CD4-positive, alpha-beta T cell treated with Interleukin-15 for 4 hours (primary cell): ENCODE measurements at places on chromosomes 16 and 17.

GRCh38 chr17:72407336-72407909 is 286.6 kb downstream of the SOX9 start:
- DNase-seq = no peak

DNA sequence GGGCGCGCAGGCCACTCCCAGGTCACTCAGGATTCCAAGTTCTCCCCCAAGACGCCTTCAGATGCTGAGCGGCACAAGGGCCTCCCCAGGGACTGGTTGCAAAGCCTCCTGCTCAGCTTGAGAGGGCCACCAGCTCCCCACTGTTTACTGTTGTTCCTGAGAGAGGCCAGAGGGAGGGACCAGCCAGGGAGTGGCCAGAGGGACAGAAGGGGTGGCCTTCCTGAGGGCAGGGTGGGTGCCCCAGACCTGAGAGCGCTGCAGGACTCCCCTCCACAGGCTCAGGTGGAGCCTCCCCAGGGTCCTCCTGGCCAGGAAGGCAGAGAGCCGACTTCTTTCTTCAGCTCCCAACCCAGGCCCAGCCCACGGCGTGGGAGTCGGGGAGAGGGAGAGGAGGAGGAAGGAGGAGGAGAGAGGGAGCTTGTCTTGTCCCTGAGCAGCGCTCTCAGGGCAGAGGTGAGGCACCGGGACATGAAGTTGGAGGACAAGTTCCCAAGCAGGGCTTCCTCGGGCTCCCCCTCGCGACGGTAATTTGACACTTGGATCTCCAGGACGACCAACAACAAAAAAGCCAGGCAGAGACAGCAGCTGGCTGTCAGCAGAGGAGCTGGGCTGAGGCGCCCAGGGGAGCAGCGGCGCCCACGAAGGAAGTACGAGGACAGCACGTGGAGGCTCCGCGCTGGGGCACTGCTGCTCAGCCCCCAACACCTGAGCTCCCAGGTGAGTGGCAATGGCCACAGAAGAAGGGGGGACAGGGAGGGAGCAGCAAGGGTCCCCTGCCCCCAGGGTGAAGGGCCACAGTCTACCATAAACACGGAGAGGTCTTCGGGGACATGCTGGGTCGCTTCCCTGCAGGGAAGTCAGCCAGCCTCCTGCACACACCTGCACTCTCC is 497 bp downstream of the SMIM5 start:
- peak; percentile 39 for DNase-seq

GRCh38 chr17:36503456-36504155 is 17.1 kb downstream of the ZNHIT3 start:
- no peak for DNase-seq

DNA sequence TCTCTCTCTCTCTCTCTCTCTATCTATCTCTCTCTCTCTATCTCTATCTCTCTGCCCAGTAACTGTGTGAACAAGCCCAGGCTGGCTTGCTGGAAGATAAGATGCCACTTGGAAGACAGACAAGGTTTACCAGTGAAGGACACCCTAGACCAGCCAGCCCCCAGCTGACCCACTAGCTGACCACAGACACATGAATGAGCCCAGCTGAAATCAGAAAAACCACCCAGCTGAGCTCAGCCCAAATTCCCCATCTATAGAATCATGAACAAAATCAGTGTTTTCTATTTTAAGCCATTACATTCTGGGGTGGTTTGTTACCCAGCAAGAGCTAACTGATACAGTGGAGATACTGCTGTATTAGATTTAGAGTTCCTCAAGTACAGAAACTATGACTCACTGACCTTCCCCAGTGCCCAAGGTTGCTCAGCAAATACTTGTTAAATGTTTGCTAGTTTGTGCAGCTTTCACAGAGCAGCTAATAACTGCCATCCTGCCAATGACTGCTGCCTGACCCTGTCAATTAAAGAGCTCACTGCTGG is 18.0 kb downstream of the EMP2 start:
- no peak for DNase-seq

- DNase-seq = no peak
Observed at GRCh38 chr16:66903544-66904427, 14.9 kb downstream of the CDH16 start.

DNA sequence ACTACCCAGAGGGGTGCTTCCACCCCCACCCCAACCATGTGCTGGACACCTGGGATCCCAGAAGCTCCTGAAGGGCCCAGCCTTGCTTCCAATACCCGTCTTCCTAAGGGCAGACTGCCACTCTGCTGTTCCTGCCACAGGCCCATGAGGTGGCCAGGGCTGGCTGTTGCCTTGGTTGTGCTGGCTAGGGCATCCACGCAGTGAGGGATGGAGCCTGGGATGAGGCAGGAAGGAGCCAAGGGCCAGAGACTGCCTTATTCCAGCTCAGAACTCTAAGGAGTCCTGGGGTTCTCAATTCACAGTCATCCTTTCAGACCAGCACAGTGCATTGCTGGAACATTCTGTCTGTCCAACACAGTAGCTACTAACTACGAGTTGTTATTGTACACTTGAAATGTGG is 37.8 kb downstream of the BCO1 start:
- DNase-seq = no peak

DNA sequence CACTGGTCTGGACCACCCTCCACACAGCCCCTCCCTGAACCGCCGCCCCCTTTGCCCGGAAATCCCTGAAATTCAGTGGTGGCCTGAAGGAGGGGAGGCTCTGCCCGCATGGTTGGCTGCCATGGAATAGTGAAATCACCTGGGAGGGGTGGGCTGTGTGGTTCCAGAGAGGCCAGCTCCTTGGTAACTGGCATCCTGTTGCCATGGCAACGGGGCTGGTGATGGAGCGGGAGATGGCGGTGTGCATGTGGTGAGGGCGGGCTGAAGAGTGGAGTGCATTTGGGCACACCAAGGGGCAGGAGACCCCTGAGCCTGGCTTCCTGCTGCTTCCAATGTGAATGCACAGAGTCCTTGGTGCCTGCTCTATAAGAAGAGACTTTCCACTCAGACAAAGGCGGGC is 2.4 kb downstream of the EFNB3 start:
- no peak for DNase-seq

DNA sequence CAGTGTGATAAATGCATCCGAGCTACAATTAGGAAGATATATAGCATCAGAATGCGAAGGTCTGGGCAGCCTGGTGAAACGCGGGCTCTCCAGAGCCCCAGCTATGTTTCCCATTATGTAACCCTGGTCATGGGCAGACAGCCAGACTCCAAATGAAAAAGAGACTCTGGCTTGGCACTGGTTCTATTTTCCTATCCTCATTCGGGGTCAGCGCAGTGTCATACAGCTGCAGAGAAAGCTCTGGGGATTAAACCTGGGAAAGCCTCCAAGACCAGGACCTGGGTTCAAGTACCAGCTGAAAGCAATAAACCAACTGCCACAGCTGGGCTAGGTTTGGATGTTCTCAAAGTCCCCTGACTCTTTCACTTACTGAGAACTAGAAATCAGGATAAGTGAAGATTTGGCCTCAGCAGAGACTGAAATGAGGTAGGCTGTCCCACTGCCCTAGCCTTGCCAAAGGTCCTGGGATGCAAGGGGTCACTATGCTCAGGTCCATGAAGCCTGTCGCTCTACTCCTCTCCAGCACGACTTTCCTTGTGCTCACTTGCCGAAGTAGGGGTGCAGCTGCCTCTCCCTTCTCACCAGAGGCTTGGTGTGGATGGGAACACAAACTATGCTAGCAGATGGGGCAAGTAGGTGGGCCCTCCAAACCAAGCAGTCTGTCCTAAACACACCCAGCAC is 123.8 kb downstream of the SMG6 start:
- DNase-seq = no peak

GRCh38 chr16:5523829-5524228 is 426.2 kb upstream of the EEF2KMT start:
- DNase-seq = no peak

- no peak for DNase-seq
Observed at GRCh38 chr17:57405491-57406072, 149.3 kb downstream of the MSI2 start.

- no peak for DNase-seq
Observed at GRCh38 chr16:85457366-85457765, 155.8 kb upstream of the GSE1 start.

GRCh38 chr17:83076938-83077337 is 2.5 kb upstream of the METRNL start:
- DNase-seq = no peak

DNA sequence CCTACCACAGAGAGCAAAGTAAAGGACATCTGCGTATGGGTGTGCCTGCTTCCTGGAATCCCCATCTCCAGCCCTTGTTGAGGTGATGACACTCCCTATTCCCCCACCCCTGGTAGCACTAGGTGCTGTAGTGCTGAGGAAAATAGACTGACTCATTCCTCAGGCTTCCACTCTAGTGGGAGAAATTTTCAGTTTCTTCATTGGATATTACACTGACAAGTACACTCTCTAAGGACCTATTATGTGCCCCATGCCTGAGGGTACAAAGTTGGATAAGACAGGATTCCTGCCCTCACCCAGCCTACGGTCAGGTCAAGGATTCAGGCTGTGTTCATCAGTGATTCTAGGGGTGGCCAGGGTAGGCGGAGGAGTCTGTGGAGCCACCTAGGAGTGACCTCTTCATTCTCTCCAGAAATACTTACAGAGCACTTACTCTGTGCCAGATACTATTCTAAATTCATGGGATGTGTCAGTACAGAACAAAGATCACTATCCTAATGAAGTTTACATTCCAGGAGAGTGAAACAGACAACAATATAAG is 4.5 kb upstream of the ZC3H7A start:
- DNase-seq = no peak

- DNase-seq = no peak
Observed at GRCh38 chr16:13401641-13402040, 500.2 kb downstream of the SHISA9 start.

GRCh38 chr16:74252329-74252728 is 44.3 kb upstream of the PSMD7 start:
- no peak for DNase-seq

DNA sequence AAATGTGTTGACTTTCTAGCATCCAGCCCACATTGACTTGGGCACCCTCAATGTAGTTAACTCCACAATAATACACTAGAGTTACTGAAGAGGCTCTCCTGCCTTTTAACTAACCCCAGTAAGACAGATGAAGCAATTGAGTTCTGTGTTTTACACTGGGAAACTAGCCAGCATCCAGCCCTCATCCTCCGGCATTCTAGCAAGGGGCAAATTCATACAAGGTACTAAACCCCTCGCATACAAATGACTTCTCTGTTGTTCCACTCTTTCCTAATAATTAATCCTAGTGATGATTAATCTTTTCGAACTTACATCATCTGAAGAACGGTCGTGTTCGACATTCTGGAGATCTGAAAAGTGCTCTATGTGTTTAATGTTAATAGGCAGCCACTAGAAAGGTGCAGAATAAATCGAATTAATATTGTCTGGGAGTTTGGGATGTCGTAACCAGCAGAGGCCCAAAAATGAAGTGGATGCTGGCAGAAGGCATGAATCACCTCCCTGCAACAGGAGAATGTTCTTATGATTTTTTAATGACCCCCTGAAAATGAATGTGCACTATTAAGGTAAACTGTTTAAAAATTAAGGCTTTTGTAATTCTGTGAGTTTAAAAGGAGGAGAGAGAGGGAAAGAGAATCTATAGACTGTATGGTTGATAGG is 249.4 kb downstream of the SNX29 start:
- no peak for DNase-seq

GRCh38 chr16:86277221-86277620 is 233.1 kb upstream of the FOXF1 start:
- no peak for DNase-seq

- no peak for DNase-seq
Observed at GRCh38 chr16:48426244-48427141, 41.3 kb upstream of the SIAH1 start.

GRCh38 chr17:55069983-55070529 is 101.5 kb downstream of the STXBP4 start:
- no peak for DNase-seq

DNA sequence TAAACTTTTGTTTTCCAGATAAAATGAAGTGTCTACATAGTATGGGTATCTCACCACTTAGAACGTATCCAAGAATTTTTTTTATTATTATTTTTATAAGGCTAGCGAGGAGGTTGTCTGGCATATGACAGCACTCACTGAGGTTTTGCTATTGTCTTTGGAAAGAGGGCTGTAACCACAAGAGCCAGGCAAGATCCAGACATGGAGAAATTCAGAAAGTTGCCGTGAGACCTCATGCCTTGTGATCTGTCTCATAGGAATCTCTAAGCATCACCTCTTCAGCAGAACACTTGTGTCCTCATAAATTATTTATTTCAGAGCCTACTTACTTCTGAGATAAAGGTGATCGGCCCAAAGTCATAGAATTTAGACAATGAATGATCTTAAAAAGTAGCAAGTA is 410.8 kb downstream of the CDH11 start:
- no peak for DNase-seq

DNA sequence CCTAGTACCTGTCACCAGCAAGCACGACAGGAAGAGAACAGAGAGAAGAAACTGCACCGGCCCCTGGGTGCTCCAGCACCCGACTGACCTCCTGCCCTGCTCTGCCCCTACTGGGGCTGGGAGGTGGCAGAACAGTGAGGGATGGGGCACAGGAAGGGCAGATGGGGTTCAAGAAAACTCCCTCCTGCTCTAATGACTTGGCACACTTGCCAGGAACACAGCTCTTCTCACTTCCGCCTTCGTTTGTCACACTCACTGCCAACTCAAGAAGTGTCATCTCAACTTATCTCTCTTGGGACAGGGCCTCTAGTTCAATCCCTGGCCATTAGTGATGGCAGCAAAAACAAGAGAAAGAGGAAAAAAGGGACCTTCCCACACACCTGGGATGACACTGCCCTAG is 42.7 kb upstream of the ICAM2 start:
- DNase-seq = peak; percentile 36

- no peak for DNase-seq
Observed at GRCh38 chr16:79698341-79698753, 97.8 kb upstream of the MAF start.

DNA sequence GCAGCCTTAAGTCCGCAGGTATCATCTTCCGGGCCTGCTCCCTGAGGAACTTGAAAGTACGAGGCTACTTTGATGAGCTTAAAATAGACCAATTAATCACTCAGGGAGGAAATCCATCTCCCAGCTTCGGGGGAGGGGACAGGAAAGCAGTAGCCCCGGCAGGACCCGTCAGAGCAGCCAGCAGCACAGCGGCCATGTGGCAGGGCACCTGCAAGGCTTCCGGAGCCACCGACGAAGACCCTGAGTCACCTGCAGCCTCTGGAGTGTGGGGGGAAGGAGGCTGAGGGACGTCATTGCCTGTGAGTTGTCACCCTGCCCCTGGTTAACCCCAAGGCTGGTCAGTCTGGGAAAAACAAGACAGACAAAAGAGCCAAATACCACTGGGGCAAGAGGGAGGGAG is 4.4 kb upstream of the CYB561 start:
- DNase-seq = no peak

DNA sequence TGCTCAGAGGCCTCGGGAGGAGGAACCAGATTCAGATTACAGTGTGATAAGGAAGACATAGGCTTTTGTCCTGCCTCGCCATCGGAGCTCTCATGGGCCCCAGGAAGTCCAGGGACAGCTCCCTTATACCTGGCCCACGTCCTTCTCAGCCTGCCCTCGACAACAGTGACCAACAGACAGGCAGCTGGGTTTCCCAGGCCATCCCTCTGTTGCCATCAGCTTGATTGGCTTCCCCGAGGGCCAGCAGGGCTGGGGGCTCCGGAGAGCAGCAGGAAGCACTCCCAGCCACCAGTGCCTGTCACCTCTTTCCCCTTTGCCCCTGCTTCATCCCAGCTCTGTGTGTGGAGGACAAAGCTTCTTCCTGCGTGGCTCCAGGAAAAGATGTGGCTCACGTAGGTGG is 17.6 kb downstream of the CD300A start:
- DNase-seq = no peak
